ENCODE measurements at places on chromosomes 16 and 17. TPM values are rescaled to one million over a fixed set of nuclear protein-coding genes. Genes with fewer than 3 reads are reported as not detected.

DNA sequence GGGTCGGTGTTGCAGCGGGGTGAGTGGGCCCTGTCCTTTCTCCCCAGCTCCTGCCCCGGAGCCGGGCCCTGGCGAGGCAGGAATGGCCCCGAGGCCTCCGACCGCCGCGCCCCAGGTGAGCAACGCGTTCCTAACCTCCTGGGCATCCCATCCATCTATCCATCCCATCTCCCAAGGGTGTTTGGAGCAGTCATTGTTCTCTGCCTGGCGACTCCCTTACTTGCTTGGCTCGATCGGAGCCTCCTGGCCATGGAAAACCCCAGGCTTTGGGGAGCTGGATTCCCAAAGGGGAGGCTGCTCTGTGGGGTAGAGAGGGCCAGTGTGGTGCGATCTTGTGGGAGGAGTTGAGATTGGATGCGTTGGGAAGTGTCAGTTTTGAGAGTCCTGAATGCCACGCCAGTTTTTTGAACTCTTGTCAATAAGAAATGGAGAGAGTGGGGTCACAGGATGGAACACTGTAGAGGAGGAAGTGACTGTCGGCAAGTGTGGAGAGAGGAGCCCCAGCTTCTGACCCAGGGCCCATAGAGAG lies 684 bp downstream of the ZFP90 start:
- DNase-seq: no peak

DNA sequence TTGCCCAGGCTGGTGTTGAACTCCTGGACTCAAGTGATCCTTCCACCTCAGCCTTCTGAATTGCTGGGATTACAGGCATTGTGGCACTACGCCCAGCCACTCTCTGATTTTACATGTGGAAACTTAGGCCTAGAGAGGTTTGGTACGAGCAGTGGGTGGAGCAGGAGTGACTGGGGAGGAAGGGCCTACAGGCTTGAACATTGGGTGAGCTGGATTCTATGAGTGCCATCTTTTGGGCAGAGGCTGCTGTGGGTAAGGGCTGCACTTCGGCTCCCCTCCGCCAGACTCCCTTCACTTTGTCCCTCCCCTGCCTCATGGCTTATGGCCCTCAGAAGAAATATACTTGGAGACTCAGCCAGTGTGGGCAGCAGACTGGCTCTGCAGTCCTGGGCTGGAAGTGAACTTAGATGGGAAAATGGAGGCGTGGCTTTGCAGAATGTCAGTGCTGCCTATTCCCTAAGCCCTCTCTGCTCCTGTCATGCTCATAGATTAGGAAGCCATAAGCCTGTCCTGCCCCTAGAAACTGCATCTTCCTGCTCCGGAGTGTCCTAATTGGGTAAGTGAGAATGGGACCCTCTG lies 9.5 kb upstream of the MRC2 start:
- DNase-seq: no peak

- no peak for DNase-seq
These were observed 13.6 kb downstream of the DRC7 start for GRCh38 chr16:57708168-57708567.

DNA sequence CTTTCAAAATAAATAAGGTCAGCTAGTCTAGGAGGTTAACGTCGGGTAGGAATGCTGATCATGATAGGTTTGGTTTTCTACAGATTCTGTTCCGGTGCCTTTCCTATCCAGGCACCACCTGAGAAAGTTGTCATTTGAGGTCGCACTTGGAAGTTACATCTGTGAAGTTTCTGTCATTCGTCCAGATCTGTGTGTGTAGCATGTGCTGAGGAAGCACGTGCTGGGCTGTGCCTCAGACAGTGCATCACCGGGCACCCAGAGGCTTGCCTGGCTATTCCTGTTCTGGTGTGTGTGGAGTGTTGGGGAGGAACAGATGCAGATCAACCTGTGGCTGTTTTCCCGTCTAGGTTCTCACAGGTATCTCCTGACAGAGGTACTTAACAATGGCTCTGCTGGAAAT lies 42.6 kb downstream of the DNAJA2 start:
- DNase-seq: no peak

- DNase-seq: no peak
These were observed 26.6 kb upstream of the NAGLU start for GRCh38 chr17:42509409-42509808.

DNA sequence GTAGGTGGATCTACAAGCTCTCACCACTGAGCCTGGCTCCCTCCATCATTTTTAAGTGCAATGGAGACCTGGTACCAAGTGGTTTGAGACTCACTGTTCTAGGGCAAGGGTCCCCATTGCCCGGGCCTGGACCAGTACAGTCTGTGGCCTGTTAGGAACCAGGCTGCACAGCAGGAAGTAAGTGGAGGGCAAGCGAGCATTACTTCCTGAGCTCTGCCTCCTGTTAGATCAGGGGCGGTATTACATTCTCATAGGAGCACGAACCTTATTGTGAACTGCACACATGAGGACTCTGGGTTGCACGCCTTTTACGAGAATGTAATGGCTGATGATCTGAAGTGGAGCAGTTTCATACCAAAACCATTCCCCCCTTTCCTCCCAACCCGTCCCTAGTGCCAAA lies 6.8 kb upstream of the ZNF594 start:
- no peak for DNase-seq

- DNase-seq: no peak
These were observed 6.6 kb upstream of the GLIS2 start for GRCh38 chr16:4309102-4309832.

- DNase-seq: peak; percentile 65
These were observed 3.9 kb upstream of the HEXIM1 start for GRCh38 chr17:45144199-45145034.

- no peak for DNase-seq
These were observed 8.9 kb upstream of the HOXB2 start for GRCh38 chr17:48553826-48554225.

GRCh38 chr17:82791532-82791931 lies 39.7 kb downstream of the TBCD start:
- no peak for DNase-seq

GRCh38 chr16:81286190-81286589 lies 28.6 kb upstream of the GAN start:
- no peak for DNase-seq

DNA sequence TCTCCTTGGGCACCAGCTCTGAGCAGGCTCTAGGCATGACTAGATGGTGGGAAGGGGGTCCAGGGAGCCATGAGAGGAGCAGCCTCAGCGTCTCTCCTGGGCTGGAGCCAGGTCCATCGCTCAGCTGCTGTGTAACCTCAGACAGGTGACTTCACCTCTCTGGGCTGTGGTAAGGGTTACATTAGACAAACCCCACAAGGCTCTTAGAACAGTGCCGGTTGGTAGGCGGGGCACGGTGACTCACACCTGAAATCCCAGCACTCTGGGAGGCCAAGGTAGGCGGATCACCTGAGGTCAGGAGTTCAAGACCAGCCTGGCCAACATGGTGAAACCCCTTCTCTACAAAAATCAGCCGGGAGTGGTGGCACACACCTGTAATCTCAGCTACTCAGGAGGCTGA lies 18.1 kb upstream of the NPTX1 start:
- no peak for DNase-seq

- DNase-seq: no peak
These were observed 5.8 kb upstream of the SPIRE2 start for GRCh38 chr16:89822188-89823086.

GRCh38 chr17:235831-236640 lies 54.6 kb upstream of the DOC2B start:
- no peak for DNase-seq

- DNase-seq: no peak
These were observed 26.5 kb downstream of the NKD1 start for GRCh38 chr16:50574745-50575136.

- no peak for DNase-seq
These were observed 55.7 kb downstream of the IRX5 start for GRCh38 chr16:54986409-54986808.

The CTRB1 gene
- total RNA-seq: not detected

The KRTAP4-9 gene
- total RNA-seq: not detected

The TMEM220 gene
- 1.5 TPM for total RNA-seq

The CPHXL2 gene
- total RNA-seq: not detected

The SLC38A10 gene
- total RNA-seq: 20.4 TPM

Data from cerebellum (tissue), 4 donors.